ENCODE measurements at places on chromosomes 6 and 20.

DNA sequence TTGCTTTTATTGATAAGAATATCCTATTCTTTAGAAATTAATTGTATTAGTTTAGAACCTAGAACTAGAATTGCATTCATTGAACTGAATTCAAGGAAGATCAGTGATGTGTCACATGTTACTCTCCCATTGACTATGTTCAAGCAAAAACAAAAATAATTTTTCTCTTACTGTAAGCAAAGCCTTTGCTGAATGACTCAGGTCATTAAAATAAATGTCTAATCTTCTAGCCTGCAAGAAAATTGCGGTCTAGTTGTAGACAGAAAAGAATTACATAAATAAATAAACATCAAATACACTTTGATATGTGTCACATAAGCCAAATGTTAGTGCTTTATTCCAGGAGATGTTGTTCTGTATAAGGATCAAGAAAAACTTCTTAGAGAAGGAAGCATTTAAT, 387.9 kb downstream of the ADGRB3 start:
- no peak for DNase-seq

DNA sequence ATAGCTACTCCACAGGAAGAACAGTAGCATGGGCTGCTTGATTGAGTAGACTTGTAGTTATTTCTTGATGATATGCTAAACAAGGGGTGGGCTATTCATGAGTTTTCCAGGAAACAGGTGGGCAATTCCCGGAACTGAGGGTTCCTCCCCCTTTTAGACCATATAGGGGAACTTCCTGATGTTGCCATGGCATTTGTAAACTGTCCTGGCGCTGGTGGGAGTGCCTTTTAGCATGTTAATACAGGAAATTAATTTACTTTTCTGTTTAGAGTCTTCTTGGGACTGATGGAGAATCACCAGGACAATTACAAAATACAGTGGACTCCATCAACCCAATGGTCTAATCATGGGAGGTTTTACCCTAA, 22.7 kb downstream of the CYP24A1 start:
- DNase-seq = no peak

GRCh38 chr6:74879234-74879633, 326.6 kb downstream of the COL12A1 start:
- DNase-seq = no peak

- DNase-seq = peak; percentile 77
Observed at GRCh38 chr20:50478162-50478990, 31.8 kb upstream of the PTPN1 start.

GRCh38 chr6:108793516-108794251, 54.5 kb upstream of the ARMC2 start:
- DNase-seq = no peak

- no peak for DNase-seq
Observed at GRCh38 chr6:170294813-170295509, 4.1 kb upstream of the DLL1 start.

- no peak for DNase-seq
Observed at GRCh38 chr6:135566311-135567068, 69.0 kb upstream of the AHI1 start.

GRCh38 chr6:86276056-86276455, 633.4 kb upstream of the SYNCRIP start:
- DNase-seq = no peak

- DNase-seq = no peak
Observed at GRCh38 chr6:110307368-110307767, 50.8 kb downstream of the METTL24 start.

- no peak for DNase-seq
Observed at GRCh38 chr6:135493218-135493961, 4.2 kb downstream of the AHI1 start.

- no peak for DNase-seq
Observed at GRCh38 chr20:34375977-34376430, 12.9 kb downstream of the ITCH start.

DNA sequence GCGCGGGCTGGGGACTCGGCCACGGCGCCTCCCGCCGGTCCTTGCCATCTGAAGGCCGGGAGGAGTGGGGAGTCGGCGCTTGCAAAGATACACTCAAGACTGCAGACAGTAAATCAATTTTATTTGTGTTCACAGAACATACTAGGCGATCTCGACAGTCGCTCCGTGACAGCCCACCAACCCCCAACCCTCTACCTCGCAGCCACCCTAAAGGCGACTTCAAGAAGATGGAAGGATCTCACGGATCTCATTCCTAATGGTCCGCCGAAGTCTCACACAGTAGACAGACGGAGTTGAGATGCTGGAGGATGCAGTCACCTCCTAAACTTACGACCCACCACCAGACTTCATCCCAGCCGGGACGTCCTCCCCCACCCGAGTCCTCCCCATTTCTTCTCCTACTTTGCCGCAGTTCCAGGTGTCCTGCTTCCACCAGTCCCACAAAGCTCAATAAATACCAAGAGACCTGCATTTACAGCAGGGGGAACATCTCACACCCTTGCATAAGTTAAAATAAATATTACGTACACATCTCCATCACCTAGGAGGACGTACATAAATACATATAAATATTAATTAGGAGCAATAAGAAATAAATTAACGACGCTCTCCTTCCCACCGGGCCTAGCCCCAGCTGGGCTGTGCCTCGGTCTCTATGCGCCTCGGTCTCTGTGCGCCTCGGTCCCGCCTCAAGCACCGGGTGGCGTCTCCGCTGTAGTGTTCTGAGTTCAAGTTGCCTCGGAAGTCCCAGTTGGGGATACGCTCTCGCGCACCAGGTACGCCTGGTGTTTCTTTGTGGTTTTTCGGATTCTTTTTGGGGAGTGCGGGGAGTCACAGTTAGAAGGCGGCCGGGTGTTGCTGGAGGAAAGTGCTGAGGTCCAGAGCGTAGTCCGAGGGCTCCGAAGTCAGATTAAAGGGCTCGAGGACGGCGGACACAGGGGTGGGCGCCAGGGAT, 889 bp upstream of the FLOT1 start:
- DNase-seq = no peak

- DNase-seq = no peak
Observed at GRCh38 chr6:110475066-110475653, 1.3 kb downstream of the SLC22A16 start.

DNA sequence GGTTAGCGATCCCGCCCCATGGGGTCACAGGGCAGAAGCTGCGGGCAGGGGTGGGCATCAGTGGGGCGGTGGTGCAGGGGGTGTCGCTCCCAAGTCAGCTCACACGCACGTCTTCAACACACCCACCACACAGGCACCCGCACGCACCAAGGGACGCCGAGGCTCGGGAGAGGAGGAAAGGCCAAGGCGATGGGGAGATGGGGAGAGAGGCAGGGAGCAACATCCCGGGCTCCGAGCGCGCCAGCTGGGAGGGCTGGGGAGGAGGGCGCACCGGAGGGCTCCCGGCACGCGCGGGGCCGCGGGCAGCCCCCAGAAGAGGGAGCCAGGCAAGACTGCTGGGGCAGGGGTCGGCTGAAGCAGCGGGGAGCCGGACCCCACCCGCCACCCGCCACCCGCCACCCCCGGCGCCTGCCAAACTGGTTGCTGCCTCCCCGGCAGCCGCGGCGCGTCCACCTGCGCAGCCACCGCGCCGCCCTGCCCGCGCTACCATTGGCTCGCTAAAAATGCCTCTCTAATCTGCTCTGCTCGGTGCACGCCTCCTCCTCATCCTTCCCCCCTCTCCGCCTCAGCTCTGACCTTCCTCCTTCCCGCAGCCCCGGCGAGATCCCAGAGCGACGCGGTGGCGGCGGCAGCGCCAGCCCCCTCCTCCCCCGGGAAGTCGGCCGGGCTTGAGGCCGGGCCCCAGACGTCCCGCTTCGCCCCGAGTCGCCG, at the start of gene PACSIN1:
PACSIN1 (plus strand) TSS at position 546 of the 711 bp plus-strand sequence. CDS start 60,230 bp downstream, outside the sequence.
- no peak for DNase-seq

- DNase-seq = no peak
Observed at GRCh38 chr6:250676-251075, 41.6 kb upstream of the DUSP22 start.

DNA sequence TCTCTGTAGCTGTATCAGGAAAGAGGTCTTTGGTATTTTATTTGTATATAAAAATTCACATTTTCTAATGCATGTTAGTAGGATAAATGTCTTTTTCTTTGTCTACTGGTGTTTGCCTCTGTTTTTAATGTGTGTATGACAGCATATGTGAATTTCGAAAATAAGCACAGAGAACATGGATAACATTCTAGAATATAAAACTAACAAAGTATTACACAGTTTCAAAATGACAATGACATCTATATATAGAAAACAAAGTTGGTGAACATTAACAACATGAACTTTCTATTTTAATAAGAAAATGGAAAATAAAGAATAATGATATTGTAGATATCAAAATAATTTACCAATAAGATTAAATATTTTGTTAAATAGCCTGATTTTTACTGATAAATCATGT, 608.0 kb downstream of the COL12A1 start:
- no peak for DNase-seq

GRCh38 chr20:35807877-35808276, 36.1 kb downstream of the PHF20 start:
- no peak for DNase-seq

GRCh38 chr6:159649441-159649840, 43.6 kb downstream of the SOD2 start:
- no peak for DNase-seq

DNA sequence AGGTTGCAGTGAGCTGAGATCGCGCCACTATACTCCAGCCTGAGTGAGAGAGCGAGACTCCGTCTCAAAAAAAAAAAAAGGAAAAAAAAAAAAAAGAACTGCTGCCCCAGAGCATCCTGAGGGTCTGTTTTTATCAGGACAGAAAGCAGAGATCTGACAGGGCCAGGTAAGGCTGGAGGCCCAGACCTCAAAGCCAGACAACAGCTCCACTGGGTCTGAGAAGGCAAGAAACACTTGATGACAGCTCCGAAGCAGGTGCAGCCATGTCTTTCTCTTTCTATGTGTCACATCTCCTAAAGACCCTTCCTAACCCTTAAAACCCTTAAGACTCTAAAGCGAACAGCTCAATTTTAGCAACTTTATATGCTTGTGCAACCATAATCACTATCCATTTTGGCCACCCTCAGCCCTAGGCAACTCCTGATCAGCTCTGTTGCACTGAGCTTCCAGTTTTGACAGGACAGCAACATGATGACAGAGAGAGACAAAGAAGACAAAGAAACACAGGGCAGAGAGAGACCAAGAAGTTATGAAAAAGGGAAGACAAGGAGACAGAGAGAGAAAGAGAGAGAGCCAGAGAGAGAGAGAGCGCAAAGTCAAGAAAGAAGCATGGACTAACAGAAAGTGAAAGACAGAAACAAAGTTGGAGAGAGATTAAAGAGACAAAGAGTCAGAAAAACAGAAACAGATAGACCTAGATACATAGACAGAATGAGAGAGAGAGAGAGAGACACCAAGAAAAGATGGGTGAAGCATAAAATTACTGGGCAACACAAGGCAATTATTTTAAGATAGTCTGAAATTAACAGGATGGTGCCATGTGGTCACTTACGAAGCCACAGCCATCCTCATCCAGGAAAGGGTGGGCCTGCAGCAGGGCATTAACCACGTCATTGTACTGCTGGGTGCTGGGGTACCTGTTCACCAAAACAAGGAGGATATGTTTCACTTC, 39.2 kb downstream of the SAMD3 start:
- DNase-seq = no peak

- DNase-seq = no peak
Observed at GRCh38 chr6:121879149-121879548, 443.7 kb downstream of the GJA1 start.

- DNase-seq = no peak
Observed at GRCh38 chr20:61570646-61571195, 318.7 kb downstream of the CDH4 start.

- no peak for DNase-seq
Observed at GRCh38 chr20:40630713-40631112, 58.3 kb downstream of the MAFB start.

- DNase-seq = no peak
Observed at GRCh38 chr20:25695532-25696370, 902 bp downstream of the ZNF337 start.

GRCh38 chr20:49676581-49677291, 36.9 kb downstream of the B4GALT5 start:
- DNase-seq = no peak

- DNase-seq = no peak
Observed at GRCh38 chr6:143539106-143539505, 27.6 kb upstream of the FUCA2 start.

DNA sequence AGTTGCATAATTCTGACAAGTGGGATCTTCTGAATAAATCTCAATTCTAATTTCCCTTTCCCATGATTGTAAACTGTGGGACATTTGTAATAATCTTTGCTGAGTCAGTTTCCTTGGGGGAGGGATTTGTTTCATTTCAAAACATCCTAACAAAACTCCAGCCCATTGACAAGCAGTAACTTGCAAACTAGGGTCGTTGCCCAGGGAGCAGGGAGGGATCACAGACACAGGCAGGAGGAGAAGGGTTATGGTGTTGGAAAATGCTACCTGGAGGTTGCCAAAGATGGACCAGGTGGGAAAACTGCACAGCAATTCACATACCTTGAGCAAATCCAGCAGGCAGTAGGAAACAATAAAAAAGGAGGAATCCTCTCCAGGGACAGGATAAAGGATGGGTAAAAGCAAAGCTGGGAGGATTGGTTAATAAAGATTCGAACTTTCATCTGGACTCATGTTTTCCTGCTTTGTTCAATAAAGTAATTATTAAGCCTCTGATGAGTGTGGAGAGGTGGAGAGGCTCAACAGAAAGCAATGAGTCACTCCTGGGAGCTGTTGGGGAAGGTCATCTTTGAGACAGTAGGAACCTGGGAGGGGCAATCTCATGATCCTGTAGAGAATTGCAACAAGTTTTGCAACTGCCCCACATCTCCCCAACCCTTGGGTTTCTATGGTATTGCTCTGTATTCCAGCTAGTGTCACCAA, 87.3 kb upstream of the AKIRIN2 start:
- no peak for DNase-seq

- DNase-seq = no peak
Observed at GRCh38 chr6:31049518-31049917, 39.2 kb downstream of the MUC22 start.

DNA sequence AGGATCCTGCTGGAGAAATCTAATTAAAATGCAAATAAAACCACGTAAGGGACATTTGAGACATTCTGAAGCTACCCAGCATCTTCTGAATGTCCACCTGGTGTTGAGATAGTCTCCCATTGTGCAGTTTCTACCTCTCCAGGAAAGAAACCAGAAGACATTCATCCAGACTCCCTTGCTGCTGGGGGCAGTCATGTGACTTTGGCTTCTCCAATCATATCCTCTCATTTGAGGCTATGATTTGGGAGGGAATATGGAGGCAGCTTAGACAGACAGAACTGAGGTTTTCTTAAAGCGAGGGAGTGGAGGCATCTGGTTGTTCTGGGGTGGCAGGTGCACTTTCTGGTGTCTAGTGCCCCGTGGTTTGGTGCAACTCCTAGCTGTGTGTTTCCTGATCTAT, 315.2 kb upstream of the SULF2 start:
- no peak for DNase-seq

DNA sequence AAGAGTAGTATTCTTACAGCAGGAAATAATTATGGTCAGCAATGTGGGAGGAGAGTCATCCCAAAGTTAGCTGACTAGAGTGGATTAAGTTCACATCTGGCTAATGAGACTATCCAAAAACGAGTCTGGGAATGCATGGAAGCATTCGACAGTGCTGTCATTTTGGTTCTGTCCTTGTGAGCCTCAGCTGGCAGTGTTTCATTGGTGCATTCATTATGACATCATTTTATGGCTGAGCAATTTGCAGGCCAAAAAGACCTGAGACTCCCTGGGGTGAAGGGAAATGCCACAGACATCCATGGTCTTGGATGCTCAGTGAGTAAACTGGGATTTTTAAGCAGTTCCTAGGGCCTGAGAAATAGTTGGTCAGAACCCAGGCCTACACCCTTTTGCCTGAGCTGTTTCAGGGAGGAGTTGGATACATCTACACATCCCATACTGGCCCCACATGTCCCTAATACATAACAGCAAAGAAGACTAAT, 196.4 kb upstream of the CCN2 start:
- no peak for DNase-seq

- DNase-seq = no peak
Observed at GRCh38 chr6:27492631-27493190, 19.8 kb upstream of the ZNF184 start.
